ENCODE measurements at places on chromosomes 11 and 22.

GRCh38 chr11:76629116-76629852 lies 41.3 kb downstream of the LRRC32 start:
- no peak for DNase-seq

DNA sequence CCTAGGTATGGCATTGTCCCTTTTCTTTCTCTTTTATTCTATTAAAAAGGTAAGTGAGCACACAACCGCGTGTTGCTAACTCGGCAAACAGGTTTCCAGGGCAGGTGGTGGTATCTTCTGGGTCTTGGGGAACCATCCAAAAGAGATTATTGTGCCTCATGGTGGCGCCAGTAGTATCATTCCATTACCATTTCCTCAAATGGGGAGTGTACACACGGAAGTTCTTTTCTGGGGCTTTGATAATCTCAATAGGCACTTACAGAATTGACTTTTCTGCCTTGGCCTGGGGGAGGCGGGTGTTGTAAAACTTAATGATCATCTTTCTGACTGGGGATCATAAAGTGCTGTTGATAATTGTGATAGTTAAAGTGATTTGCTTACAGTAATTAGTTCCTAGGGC lies 234.1 kb downstream of the KIRREL3 start:
- DNase-seq: no peak

- DNase-seq: peak; percentile 80
Observed at GRCh38 chr11:6618117-6619003, 862 bp downstream of the TPP1 start.

- no peak for DNase-seq
Observed at GRCh38 chr11:28966951-28967350, 858.8 kb downstream of the METTL15 start.

DNA sequence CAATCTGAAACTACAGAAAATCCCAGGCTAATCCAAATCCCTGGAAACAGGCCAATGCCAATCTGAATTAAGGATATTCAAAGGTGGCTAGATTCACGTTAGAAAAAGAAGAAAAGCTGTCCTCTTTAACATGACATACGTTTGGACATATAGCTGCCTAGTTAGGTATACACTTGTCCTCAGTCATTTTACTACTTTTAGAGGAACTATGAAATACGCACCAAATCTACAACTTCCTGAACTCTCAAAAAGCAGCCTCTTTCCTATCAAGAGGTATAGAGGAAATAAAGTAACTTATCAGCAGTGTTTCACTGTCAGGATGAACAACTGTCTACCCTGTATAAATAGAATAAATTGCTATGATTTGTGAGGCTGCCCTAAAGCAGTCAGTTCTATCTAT lies 24.0 kb downstream of the KMT5B start:
- no peak for DNase-seq

DNA sequence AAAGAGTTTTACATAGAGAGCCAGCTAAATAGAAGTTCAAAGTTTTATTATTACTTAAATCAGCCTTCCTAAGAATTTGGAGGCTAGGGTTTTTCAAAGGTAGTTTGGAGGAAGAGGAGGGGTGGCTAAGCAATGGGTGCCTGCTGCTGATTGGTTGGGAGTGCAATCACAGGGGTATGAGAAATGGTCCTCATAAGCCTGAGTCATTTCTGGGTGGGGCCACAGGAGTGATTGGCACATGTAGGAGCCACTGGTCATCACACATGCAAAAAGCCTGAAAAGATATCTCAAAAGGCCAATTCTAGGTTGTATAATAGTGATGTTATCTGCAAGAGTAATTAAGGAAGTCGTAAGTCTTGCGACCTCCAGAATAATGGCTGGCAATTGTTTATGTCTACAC lies 12.9 kb downstream of the OR51L1 start:
- DNase-seq: no peak

- peak; percentile 22 for DNase-seq
Observed at GRCh38 chr11:5691964-5692361, 2.4 kb downstream of the TRIM22 start.

DNA sequence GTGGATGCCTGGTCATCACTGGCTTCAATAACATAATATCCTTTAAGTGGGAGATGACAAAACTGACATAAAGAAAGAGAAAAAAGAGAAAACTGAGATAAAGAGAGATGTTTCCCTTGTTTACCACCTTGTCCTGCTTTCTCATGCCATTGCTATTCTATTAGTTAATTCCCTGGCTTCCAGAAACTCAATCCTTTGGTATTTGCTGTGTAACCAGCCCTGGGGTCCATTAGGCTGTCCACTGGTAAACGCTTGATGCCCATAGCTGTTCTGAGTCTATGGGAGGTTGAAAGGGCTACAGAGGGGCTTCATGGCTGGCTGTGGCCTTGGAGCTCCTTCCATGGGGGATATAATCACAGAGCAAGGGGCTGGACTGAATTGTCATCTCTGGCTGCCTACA lies 243.4 kb upstream of the PLET1 start:
- no peak for DNase-seq

DNA sequence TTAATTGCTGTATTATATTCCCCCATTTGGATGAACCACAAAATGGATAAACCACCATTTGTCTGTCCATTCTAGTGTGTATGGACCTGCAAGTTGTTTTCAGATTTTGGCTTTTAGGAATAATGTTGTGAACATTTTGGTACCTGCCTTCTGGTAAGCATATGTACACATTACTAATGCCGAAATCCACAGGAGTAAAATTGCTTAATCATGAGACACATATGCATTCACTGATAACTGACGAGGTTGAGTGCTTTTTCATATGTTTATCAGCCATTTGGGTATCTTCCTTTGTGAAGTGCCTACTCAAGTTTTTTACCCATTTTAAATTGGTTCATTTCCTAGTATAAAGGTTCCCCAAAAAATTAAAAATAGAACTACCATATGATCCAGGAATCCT lies 34.2 kb downstream of the OSBP2 start:
- DNase-seq: no peak

GRCh38 chr11:112163875-112164685 lies at the start of gene IL18:
Gene IL18 (minus strand): TSS chr11:112164094. CDS start chr11:112155053, 9,041 bp downstream.
- DNase-seq: no peak

- DNase-seq: no peak
Observed at GRCh38 chr11:46075928-46076327, 45.3 kb downstream of the PHF21A start.

GRCh38 chr22:44928711-44929358 lies 81.0 kb downstream of the PHF21B start:
- DNase-seq: no peak

- DNase-seq: no peak
Observed at GRCh38 chr11:36249246-36249645, 40.0 kb downstream of the COMMD9 start.

- peak; percentile 31 for DNase-seq
Observed at GRCh38 chr22:31692186-31692886, 30.3 kb upstream of the PISD start.

DNA sequence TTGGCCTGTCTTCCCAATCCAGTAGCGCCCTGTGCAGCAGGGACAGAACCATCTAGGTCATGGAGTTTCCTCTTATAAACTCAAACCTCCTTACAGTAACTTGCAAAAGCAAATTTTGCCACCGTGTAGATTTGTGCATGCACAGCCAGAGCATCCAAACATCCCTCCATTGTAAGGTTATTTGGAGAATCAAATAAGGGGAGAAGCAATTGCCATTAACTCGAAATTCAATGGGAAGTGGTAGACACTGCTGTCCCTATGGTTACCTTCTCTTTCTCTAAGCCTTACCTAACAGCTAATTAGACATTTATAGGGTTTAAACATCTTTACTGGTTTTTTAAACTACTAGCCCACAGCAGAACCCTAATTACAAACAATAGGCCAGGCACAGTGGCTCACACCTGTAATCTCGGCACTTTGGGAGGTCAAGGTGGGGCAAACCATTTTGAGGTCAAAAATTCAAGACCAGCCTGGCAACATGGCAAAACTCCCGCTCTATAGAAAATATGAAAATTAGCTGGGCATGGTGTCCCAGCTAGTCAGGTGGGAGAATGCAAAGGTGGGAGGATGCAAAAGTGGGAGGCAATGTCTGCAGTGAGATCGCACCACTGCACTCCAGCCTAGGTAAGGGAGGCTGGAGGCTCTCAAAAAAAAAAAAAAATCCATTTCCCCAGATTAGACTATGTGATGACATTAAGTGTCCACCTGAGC lies 6.6 kb downstream of the HSPA8 start:
- no peak for DNase-seq

GRCh38 chr11:15972838-15973237 lies 383.5 kb downstream of the SOX6 start:
- no peak for DNase-seq

DNA sequence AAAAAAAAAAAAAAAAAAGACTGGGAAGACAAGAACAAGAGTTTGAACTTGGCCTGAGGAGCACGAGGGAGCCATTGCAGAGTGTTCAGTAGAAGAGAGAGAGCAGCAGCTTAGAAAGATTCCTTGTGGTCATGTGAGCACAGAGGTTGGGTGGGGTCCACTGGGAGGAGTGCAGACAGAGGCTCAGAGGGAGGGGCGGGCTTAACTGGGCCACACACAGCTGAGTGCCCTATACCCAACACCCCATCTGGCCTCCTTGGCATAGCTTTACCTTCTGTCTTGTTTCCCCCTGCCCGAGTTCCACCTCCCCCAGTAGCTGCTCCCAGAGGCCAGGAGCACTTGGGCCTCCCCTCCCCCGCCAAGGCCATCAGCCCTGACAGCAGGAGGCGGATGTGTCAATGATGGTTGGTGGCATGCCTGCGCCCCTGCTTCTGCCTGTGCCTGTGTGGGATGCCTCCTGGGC lies 12.1 kb downstream of the C11orf86 start:
- DNase-seq: no peak

DNA sequence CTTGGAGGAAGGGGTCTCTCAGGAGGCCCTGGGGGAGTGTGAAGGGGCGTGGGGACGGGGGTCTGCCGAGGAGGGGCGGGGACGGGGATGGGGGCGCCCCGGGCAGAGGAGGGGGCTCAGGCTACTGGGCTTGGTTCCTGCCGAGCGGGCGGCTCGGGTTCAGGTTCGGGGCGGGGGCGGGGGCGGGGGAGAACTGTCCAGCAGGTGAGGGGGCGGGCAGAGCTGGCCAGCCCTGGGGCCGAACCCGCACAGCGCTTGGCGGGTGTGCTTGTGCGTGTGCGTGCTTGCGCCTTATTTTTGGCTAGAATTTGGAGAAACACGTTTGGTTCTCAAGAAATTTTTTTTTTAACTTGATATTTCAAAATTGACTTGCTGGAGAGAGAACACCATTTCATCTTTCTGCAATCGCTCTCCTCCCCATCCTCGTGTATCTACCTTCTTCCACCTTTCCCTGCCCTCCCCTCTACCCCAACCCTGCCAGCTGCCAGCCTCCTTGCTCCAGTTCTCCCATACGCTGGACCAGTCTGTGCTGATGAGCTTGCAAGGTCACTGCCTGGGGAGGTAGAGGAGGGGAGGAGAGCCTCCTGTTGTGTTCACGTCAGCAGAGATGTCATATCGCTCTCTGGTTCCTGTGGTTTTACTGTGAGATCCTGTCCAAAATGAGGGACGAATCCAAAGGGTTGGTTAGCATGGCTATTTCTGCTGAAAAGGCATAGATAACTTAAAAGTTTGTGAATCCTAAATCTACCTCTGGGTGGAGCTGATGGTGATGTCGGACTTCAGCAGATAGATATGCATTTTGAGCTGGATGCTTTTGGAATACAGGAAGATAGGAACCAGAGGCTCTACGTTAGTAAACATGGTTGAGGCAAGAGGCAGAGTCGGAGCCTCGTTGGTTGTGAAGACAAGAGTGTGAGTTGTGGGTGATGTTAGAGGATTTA lies 668 bp downstream of the MADD start:
- DNase-seq: peak; percentile 27

DNA sequence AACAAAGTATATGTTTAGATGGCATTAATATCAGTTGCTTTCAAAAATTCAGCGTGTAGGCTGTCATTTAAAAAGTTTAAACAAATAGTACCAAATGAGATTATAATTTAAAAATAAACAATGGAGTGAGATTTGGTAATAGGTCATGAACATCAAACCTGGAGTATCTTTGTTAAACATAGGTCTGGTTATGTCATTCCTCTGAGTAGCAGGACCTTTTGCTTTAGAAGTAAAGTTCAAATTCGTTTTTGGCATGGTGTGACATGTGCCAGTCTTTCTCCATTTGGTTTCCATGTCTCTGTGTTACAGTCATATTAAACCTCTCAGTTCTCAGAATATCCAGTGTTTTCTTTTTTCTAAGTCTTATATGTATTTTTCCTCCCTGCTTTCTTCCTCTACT lies 242.4 kb downstream of the TMEM135 start:
- DNase-seq: no peak

GRCh38 chr22:25148149-25148691 lies 51.4 kb upstream of the CRYBB3 start:
- no peak for DNase-seq

DNA sequence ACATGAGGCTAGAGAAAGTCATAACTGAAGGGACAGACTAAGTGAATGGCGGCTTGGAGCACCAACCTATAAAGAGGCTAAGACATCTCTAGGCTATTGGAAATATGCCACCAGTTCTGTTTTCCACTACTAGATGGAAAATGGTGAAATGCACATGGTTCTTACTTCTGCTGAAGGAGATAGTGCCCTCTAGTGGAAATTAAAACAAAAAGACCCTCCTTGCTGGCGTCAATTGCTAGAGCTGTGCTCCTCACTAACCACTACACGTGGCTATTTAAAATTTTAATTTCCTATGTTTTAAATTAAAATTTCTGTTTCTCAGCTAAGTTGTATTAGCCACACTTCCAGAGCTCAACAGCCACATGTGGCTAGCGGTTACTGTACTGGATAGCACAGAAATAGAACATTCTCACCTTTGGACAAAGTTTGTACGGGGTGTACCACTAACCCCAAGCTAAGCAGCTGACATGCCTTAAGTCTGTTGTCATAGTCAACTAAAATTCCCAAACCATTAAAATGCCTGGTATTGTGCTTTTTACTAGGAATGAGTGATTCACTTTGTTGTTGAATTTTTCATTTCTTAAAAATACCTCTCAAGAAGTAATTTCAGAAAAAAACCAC lies 34.1 kb upstream of the CALCA start:
- peak; percentile 16 for DNase-seq

GRCh38 chr11:121154486-121155314 lies 53.7 kb downstream of the TECTA start:
- no peak for DNase-seq

- no peak for DNase-seq
Observed at GRCh38 chr22:48250286-48250895, 1487.9 kb downstream of the TBC1D22A start.

DNA sequence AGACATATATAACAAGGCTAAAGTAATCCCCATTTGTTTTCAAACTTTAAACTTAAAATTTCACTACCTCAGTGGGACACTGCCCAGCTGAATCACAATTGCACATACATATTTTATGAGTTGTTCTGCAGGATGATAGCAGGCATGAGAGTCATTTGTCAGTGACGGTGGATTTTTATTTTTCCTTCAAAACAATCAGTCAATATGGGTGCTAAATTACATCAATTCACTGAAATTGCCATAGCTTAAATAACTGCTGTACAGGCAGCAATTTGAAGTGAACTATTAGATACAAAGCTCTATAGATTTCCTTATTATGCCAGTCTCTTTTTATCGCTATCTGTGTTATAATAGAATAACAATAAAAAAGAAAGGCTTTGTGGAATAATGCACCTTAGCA lies 784.6 kb upstream of the ANO3 start:
- no peak for DNase-seq

DNA sequence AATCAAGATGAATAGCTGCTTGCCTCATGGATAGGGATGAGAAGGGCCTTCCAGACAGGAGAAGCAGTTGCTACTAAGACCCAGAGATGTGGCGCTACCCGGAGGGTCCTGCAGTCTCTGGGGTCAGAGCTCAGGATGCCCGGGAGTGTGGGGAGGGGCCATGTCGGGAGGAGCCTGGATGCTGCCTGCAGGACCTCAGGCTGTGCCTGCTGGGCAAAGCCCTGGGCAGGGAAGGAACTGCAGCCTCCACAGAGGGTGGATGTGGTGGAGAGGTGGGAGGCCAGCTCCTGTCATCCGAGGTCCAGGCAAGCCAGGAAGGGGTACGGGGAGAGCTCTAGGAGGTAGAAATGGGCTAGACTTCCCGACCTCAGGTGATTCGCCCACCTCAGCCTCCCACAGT lies 11.0 kb downstream of the PRR5 start:
- DNase-seq: no peak
